ENCODE measurements at places on chromosomes 6 and 20. TPM values are rescaled to one million over a fixed set of nuclear protein-coding genes. Genes with fewer than 3 reads are reported as not detected.

DNA sequence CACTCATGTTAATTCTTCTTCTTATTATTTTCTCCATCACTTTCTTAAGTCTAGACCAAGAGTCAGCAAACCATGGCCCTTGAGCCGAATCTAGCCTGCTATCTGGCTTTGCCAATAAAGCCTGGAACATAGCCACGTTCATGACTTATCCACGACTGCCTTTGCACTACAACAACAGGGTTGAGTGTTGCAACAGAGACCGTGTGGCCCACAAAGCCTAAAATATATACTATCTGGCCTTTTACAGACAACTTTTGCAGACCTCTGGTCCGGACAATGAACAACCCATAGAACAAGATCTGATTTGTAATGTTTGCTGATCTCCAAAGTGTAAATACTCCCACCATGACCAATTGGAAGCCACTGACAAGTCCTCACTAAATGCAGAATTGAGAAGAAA is 140.5 kb upstream of the CDYL start:
- no peak for DNase-seq

DNA sequence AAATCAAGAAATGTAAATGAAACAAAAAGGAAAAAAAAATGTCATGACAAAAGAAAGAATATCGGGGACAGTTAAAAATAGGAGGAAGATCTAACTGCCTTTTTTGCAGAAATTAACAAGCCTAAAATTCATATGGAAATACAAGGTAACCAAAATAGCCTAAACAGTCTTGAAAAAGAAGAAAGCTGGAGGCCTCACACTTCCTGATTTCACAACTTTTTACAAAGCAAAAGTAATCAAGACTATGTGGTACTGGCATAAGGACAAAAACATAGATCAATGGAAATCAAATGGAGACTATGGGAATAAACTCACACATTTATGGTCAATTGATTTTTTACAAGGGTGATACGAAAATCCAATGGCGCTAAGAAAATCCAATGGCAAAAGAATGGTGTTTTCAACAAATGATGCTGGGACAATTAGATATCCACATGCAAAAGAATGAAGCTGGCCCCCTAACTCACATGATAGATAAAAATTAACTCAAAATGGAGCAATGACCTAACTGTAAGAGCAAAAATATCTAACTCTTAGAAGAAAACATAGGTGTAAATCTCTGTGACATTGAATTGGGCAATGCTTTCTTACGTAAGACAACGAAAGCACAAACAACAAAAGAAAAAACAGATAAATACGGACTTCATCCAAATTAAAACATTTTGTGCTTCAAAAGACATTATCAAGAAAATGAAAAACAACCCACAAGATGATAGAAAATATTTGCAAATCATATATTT is 24.5 kb downstream of the MAP3K5 start:
- no peak for DNase-seq

DNA sequence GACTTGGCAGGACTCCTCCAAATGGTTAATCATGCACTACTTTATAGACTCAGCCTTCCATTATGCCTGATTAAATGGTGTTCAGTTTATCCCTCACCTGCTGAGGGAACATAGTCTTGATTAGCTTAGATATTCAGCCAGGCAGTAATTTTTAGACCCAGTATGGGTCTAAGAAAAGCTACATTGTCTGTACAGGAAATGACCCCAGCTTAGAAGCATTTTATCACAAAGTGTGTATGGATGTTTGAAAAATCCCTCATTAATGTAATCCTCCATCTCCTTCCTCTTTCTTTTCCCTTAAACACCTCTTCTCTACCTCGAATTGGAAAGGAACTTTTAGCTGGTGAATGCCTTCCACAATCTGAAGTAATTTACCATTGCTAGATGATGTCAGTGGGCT is 252.2 kb upstream of the BMP2 start:
- DNase-seq: no peak

The TULP1 gene
- total RNA-seq: not detected

DNA sequence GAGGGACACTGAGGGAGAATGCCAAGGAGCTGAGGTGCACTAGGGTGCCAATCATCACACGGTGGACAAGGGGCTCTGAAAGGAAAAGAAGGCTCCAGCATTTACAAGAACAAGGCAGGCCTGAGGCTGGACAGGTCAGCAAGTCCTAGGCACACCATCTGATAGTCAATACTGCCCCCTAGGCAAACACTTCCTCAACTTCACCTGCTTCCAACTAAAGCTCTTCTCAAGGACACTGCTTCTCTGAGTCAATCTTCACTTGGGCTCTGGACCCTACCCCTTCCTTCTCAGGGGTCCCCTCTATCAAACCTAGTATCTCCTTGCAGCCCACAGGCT is 37.7 kb upstream of the SLC4A11 start:
- no peak for DNase-seq

DNA sequence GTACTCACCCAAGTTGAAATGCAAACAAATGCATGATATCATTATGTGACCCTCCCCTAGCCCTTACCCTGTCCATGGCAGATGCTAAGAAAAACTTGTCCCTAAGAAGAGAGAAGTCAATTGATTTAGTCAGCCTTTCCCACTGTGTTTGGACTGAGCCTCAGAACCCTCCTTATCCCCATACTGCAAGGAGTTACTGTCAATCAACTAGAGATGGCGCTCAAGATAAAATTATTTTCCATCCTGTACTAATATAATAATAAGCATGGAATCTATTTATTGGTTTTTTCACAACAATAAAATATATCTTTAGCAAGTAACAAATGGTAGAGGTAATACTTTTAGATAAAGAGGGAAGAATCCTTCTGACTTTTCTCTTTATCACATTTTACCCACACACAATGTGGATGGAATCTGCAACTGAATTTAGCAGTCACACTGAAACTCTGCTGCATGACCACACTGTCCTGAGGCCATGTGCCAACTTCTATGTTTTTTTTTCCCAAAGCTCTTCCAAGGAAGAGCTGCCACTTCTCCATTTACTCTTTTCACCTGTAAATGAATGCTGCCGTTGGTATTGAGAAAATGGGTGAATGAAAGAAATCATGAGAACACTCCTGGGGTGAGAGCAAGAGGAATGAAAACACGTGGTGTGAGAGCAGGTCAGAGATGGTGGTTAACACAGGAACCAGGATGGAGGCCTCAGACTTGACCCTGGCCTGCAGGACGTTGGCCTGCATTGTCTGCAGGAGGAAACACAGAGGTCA is 10.5 kb downstream of the NT5E start:
- DNase-seq: no peak

DNA sequence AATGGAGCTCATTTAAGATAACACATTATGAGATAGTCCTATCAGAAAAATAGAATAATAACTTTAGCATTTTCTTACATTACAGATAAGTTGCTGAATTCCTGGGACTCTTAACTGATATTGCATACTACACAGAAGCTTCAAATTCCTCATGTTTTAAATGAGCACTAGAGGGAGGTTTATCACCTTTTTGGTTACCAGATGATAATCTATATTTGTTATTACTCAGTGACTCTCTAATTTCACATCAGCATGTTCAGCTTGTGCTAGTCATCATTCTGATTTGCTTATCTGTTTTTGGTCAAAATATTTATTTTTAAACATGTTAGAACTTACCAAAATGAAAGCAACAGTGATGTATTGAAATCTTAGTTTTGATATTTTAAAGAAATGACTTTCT is 20.5 kb upstream of the GJA10 start:
- DNase-seq: no peak

- DNase-seq: no peak
Observed at GRCh38 chr6:118307581-118307980, 240.5 kb upstream of the PLN start.

- DNase-seq: peak; percentile 14
Observed at GRCh38 chr6:38137608-38138265, 318.2 kb downstream of the ZFAND3 start.

GRCh38 chr6:37039958-37040357 is 34.5 kb downstream of the FGD2 start:
- DNase-seq: no peak

GRCh38 chr20:39049684-39050554 is 87.8 kb downstream of the DHX35 start:
- DNase-seq: peak; percentile 81

The BMP2 gene
- total RNA-seq: 0.84 TPM

GRCh38 chr6:38273325-38273724 is 366.4 kb downstream of the BTBD9 start:
- DNase-seq: no peak

- no peak for DNase-seq
Observed at GRCh38 chr20:35368666-35369423, 42.9 kb downstream of the UQCC1 start.

DNA sequence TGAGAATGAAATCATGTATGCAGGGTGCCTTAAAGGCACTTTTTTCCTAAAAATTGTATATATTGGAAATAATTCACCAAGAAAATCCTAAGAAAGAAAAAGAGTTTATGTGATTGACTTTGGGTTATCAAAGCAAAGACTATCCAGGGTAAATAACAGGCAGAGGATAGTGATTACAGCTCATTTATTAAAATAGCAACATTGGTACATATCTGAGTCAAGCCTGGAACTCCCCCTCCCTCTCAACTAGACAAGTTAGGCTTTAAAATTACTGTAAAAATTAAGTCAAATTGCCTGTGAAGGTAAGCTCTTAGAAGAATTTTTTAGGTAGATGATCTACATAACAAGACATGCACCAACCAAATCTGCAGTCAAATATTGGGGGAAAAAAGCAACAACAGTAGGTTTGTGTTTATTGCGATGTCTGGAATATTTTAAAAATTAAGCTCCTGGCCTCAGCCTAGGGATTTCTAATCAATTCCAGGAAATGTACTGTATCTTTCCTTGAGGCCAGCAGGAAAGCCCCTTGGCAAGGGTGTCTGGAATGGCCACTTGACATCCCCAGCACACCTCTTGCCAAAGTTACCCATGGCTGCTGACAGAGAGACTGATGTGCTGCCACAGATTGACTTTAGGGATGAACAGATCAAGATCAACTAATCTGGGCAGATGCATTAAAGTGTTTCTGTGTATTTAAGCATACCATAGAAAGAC is 31.2 kb upstream of the HBS1L start:
- no peak for DNase-seq

The RSPH4A gene
- 2.4 TPM for total RNA-seq

DNA sequence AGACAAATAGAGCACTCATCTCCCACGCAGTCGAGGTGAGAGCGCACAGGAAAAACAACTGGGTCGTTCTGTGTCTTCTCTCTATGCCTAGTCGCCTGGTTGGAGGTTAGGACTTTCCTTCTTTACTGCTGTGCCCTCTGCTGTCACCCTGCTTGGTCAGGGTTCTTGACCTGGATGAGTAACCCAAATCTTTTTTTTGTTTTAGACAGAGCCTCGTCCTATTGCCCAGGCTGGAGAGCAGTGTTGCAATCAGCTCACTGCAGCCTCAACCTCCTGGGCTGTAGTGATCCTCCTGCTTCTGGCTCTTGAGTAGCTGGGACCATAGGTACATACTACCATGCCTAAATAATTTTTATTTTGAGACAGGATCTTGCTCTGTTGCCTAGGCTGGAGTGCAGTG is 24.5 kb downstream of the PRPF6 start:
- no peak for DNase-seq

The OOEP gene
- not detected for total RNA-seq

The NKAIN4 gene
- 44.0 TPM for total RNA-seq

DNA sequence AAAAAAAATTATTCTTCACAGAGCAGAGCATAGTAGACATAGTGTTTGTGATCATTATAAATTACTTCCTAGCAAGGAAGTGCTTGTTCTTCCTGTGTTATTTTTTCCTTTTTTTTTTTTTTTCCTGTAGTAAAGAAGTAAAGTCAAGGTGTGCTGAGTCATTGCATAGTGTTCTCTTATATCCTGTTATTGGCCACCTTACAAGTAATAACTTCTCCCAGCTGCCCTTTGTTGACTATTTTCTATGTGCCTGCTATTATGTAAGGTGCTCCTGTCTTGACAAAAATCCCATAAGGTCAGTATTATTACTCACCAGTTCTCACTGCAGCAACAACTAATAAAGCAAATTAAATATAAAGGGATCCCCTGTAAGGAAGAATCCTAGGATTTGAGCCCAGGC is 195.3 kb downstream of the GJA1 start:
- DNase-seq: no peak

DNA sequence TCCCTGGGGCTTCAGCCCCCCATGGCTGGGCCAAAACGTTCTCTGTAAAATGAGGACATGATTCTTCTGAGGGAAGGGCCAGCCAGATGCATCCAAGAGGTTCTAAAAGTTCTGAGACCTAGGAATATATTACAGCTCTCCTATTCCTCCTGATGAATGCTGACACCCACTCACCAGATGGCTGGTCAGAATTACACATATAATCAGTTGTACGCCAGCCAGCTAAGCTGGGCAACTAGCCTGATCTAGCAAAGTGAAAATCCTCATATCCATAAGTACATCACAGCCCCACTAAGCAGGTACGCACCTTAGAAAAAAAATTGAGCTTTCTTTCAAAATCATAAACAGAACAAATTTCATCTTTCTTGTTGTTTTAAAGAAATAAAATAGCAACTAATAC is 34.8 kb downstream of the C6orf118 start:
- no peak for DNase-seq

- DNase-seq: no peak
Observed at GRCh38 chr6:152976749-152977148, 6.1 kb downstream of the FBXO5 start.

DNA sequence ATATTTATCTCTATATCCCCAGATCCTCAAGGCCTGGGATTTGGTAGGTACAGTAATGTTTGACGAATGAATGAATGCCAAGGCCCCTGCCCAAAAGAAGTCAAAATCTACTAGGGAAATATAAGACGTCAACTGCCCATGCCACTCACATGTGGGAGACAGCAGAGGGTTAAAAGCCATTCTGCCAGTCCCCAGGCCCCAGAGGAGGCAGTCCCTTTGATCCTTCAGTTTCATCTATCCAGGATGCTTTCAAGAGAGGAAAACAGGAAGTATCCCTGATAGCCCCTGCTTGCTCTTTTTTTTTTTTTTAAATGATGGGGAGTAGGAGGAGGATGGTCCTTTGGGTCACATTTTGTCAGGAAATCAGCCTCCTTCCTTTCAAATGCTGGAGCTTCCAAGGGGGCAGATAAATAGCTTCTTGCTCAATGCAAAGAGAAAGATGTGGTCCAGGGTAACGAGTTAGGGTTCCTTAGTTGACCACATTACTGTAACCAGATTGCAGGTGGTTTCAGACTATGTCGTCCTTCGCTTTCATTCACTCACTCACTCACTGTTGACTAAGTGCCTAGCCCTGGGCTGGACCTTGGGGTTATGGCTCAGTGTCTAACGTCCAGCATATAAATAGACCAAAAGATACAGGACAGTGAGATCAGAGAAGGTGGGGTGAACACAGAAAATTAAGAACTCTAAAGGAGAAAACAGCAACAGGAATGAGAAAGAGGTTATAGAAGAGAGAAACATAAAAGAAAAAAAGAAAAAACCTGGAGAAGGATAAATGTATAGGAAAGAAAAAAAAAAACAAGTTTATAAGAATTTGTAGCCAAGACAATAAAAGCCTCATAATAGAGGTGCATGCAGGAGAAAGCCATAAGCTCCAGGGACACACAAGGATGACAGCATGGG is 64.6 kb upstream of the PIM1 start:
- DNase-seq: no peak

All from neural crest cell (in vitro differentiated cells).